ENCODE measurements at places on chromosomes 3 and 15.

DNA sequence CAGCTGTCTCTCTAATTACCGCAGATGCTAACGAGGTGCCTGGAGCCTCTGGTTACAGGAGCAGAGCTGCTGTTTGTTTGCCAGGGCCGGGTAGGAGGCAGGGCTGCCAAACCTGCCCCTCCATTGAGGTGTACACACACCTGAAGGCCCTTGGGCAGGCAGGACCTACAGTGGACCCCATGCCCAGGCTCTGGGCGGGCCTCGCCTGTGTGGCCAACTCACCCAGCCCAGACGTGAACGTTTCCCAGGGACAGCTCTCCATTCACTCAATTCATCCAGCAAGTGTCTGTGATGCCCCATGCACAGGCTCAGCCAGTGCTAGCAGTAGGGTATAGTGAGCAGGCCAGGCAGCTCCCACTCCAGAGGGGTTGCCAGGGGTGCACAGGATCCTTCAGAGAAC lies 43.7 kb downstream of the PLXNA1 start:
- no peak for DNase-seq

DNA sequence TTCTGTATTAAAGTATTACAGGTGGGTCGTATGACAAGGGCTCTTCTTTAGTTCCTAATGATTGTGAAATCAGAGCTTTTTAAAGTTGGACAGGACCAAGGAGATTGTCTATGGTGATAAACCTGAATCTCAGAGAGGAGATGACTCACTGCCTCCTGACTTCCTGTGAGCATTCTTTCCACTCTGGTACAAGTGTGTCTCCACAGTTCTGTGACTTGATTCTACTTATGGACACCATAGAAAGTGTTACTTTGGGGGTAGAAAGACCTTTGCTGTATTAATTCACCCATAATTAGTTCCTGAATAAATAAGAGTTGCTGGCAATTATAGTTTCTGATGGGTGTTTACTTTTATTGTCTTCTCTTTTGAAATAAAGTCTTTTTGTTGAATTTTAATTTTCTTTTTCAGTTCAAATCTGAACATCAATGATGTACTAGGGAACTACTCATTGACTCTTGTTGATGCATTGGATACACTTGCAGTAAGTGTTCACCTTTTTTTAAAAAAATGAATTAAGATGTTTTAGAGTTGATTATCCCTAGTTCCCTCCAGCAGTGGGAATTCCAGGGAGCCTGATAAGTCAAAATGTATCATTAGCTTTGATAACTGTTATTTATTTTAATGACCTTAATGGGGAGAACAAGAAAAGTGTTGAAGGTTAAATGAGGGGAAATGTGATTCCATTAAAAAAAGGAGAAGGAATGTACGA lies 7.4 kb downstream of the EDEM1 start:
- peak; percentile 81 for DNase-seq

DNA sequence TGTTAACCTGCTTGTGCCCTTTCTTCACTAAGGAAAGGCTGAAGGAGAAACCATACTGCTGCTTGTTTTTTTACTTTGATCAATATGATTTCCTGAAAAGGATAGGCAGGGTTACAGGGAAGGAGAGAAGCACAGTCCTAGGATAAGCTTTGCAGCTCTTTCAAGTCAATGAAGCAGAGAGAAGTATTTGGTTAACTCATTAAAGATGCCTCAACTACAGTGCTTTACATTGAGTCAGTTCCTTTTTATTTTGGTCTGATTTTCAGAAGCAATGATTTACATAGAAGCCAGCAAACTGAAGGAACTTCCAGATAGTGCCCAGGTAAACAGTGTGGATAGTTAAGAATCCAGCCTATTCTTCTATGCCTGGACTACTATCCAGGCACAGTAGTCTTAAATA lies 64.8 kb downstream of the ARIH1 start:
- DNase-seq: no peak

DNA sequence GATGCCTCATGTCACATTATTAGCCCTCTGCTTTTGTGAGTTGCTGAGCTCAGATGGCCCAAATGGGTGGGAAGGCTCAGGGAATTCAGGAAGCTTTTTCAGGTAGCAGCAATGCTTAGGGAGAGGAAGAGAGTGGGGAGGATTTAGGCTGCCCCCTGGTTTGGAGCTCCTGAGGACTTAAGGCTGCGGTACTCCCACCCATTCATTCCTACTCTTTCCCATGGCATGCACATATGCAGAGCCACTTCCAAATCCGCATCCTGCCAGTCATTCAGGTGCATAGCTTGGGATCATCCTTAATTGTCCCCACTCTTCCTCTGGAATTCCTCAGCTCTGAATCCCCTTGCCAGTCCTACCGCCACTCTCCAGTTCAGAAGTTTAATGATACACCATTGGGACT lies 343.1 kb upstream of the FRG2C start:
- DNase-seq: no peak

GRCh38 chr3:120773932-120774331 lies 31.4 kb downstream of the GTF2E1 start:
- no peak for DNase-seq

GRCh38 chr3:159378396-159379194 lies 576.7 kb downstream of the MFSD1 start:
- no peak for DNase-seq

- no peak for DNase-seq
These were observed 393.0 kb downstream of the IGSF11 start for GRCh38 chr3:118641608-118642007.

GRCh38 chr3:25000971-25001591 lies 427.0 kb upstream of the RARB start:
- no peak for DNase-seq

DNA sequence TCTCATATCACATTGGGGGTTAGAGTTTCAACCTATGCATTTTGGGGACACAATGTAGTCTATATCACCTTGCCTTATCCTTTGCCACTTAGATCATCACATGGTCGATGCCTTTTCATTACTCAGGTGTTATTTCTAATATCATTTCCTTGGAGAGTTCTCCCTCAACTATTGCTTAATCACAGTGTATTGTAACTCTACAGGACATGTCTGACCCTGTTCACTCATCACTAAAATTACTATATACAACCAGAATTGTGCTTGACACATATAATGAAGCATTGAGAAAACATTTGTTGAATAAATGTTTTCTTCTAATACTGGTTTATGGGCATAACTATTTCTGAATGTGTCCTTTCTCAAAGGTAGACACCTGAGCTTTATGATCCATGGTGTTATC lies 207.4 kb downstream of the EPHA6 start:
- DNase-seq: no peak

DNA sequence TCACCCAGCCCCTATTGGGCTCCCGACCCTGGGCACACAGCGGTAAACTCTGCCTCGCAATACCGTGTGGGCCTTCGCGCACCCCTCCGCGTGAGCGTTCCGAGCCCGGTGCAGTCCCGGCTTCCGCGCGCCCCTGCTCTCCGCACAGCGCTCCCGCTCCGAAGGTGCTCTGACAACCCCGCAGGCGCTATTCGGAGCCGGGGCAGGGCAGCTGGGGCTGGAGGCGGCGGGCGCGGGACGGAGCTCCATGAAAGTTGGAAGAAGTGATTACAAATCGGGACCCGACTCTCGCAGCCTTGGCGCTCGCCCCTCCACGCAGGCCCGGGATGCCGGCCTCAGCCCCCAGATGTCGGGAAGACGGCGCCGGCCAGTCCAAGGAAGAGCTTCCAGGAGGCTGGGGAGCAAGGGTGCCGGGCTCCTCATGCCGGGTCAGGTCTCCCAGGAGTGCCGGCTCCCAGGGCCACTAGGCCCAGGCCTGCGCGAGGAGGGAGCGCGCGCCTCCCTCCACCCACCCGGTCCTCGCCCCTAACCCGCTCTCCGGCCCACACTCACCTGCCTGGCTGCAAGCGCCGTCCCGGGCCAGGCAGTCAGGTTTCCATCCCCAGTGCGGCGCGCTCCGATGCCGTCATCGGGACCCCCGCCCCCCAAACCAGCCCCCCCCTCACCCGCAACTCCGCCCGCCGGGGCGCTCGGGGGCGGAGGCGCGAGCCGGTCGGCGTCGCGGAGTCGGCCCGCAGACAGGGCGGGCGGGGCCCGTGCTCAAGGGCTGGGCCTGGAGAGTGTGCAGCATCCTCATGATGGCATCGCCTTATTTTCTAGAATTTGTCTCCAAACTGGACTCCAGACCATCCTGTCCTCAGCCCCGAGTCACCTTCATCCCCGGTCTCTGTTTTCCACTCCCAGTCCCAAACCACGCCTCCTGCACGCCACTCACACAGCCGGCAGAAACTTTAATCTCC lies at the start of gene KIF7:
TSS of gene KIF7 (minus strand) at position 621 of the 959 bp plus-strand sequence. CDS start 2,537 bp downstream, outside the sequence.
- peak; percentile 91 for DNase-seq

DNA sequence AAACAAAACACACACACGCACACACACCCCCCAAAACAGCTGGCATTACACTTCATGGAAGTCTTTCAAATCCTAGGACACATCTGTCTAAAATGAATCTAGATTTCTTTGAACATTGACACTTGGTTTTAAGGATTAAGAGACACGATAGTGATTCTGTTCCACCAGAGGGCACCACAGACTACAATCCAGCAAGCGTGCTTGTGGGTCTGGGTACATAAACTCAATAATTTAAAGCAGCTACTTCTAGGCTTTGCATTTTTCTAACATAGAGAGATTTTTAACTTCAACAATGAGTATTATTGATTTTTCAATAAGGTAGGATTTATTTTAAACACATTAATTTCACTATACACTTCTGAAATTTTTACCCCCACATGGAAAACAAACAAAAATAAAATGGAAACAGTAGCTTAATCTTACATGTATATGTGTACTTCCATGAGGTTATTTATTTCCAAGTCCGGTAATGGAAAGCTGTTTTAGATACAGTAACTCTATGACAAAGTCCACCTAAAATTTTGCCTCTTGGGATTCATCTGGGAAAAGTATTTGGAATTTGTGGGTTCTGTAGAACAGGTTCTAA lies 564.0 kb upstream of the TGFBR2 start:
- peak; percentile 52 for DNase-seq

DNA sequence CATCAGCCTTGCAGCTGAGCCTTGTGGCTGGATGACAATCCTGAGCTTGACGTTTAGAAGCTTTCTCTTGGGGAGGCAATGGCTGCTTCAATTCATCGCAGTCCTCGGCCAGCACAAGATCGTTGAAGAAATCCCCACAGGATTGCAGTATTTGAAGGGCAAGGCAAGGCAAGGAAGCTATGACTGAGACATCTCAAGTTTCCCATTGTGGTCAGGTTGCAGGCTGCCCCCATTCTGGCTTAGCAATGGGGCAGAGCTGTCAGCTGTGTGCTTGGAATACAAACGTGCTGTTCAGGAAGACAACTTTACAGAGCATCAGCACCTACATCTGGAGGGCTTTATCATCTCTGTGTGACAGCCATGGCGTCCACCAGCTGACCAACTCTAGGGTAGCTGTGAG lies 275.9 kb upstream of the TBL1XR1 start:
- no peak for DNase-seq

DNA sequence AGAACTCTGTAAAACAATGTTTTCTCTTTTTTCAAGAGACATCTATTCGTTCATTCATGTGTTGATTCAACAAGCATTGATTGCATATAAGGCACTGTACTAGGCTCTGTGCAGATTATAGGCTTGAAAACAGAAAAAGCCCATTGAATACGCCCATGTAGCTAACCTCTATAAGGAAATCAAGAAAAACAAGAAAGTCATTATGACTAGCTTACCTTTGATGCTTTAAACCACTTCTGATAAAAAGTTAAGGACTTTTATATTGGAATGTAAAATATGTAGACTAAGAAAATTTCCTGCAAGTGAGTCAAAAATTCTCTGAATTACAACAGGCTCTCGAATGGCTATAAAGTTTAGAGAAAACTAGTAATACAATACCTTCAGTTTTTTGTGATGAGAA lies 92.5 kb downstream of the BDH1 start:
- no peak for DNase-seq

GRCh38 chr15:59993041-59993750 lies 10.9 kb upstream of the FOXB1 start:
- DNase-seq: no peak

- peak; percentile 32 for DNase-seq
These were observed 98.6 kb downstream of the RPL39L start for GRCh38 chr3:187040516-187041361.

DNA sequence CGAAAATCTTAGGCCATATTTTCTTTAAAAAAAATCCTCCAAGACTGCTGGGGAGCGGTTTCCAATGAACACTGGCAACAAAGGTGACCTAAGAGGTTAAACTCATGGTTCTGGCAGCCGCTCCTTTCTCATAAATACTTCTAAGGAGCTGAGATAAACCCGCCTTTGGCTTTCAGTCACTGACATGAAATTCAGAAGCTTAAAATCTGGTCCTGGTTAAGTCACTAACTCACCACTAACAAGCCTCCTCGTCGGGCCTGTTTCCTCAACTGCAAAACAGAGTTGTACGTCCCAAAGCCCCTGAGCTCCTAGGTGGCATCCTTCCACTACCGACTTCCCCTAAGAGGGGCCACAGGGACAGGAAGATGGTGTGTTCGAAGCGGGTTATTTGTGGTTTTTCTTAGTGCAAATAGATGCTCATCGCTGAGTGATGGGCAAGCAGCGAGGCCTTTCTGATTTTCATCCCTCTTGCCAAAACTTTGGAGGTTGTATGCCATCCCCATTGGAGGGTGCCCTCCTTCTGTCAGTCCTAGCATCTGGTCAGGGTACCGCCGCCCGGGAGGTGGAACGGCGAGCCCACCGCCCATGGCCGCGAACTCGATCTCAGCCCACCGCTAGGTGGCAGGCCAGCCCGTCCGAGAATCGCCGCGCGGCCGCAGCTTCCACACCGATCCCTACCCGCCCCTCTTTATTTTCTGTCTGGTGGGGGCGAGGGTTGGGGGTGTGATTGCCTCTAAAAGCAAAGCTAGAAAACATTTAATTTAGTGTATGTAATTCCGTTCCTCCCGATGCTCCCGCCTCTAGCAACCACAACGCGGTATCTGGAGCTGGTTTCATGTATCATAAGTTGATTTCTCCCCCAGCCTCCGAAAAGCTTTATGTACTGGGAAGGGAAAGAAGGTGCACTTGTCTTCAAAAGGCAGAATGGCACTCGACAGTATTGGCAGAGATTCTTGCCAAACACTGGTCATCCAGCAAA lies 4.6 kb downstream of the BCL6 start:
- DNase-seq: peak; percentile 57

DNA sequence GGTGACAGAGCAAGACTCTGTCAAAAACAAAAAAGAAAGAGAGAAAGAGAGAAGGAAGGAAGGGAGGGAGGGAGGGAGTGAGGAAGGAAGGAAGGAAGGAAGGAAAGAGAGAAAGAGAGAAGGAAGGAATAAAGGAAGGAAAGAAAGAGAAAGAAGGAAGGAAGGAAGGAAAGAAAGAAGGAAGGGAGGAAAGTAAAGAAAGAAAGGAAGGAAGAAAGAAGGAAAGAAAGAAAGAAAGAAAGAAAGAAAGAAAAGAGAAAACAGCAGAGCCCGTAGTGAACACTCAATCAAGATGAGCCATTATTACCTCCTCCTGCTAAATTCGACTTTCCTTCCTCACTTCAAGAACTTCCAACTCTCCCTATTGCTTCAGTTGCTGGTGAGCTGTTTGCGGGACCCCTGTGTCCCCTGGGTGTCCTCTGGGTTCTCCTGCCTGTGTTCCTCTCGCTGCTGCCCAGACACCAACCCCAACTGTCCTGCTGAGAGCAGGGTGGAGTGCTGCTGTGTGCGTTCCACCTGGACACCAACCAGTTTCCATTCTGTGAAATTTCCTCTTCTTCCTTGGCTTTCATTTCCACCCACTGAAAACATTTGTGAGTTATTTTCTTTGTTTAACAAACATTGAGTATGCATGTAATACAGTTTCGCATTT lies 266.4 kb downstream of the FAM43A start:
- DNase-seq: no peak

All from urothelium cell line (cell line).